ENCODE measurements at places on chromosomes 3 and 15. TPM values are rescaled to one million over a fixed set of nuclear protein-coding genes. Genes with fewer than 3 reads are reported as not detected.

MOBP gene
- not detected for total RNA-seq

GRCh38 chr15:62874959-62875625, 167.5 kb upstream of the TPM1 start:
- DNase-seq = no peak

DNA sequence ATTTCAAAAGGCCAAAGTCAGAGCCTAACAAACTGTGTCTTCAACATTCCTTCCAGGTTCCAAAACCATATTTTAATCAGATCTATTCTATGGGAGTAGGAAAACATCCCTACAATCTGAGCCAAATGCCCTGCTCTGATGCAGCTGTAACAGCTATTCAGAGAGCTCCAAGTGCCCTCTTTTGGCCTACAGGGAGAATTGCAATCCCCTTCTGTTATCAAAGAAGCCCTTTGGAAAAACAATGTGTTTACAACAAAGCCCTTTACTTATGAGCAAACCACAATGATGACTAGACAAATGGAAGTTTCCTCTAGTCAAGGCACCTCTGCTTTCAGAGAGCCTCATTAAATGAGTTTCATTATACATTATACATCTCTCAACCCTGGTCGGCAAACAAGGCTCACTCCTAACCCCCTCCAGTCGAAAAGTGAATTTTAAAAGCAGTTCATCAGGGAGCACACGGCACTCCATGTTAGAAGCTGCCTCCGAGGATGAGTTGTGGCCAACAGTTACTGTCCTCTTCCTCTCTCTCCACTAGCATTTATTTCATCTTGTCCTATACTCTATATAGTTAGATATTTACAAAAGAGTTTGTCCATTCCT, 42.6 kb upstream of the TMCO5A start:
- DNase-seq = no peak

GRCh38 chr3:123021388-123021787, 6.2 kb downstream of the SEMA5B start:
- no peak for DNase-seq

GRCh38 chr3:32113981-32114545, 7.6 kb downstream of the GPD1L start:
- DNase-seq = no peak

DNA sequence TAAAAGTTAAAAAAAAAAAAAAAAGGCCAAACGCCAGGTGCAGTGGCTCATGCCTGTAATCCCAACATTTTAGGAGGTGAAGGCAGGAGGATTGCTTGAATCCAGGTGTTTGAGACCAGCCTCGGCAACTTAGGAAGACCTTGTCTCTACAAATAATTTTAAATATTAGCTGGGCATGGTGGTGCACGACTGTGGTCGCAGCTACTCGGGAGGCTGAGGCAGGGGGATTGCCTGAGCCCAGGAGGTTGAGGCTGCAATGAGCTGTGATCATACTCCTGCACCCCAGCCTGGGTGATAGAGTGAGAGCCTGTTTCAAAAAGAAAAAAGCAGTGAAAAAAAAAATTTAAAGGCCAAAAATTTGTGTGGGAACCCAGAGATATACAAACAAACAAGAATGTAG, 2.7 kb upstream of the DLEC1 start:
- no peak for DNase-seq

DNA sequence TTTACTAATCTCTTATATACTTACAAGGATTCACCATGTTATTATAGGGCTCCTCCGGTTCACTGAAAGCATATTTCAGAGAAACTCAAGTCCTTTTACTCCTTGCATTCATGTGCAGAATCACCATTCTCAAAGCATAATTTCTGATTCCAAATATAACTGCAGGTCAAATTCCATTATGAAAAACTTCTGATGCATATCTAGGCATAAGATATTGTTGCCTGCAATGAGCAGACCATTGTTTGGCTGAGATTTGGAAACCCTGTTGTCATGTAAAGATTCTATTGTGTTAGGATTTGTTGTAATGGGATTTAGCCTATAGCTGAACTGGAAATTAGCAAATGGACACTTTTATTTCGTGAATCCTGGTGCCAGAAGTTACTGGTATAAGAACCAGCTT, 69.5 kb upstream of the PRICKLE2 start:
- no peak for DNase-seq

DNA sequence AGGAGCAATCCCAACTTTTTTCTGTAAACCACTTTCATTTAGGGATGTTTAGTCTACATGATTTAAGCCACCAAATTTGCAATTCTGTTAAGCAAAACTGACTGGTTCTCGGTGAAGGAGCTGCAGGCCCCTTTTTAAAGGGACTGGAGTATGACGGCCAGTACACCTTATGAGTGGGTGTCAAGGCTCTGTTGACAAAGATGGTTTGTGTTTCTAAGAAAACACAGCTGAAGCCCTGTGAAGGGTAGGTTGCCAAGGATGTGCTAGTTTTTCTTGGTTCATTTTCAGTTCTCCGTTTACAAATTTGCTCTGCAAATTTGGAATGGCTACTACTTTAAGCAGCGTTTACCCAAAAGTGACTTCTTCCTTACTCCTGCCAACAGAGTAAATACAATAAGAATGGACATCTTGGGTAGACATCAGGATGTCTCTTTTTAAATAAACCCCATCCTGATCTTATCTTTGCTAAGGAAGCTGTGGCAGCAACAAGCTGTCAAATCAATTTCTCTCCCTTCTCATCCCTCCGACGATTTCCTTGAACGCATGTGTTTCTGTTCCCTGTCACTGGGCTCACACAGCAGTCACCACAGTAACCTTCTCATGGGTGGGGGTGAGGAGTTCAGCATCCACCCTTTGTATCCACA, 58.2 kb upstream of the CMTM8 start:
- no peak for DNase-seq

GRCh38 chr15:58686286-58686685, 63.2 kb downstream of the ADAM10 start:
- no peak for DNase-seq
